Activated naive CD4-positive, alpha-beta T cell (primary cell): ENCODE measurements at places on chromosomes 1 and 21.
A peak's percentile ranks its signal among the peaks of the same experiment; 100 is the strongest.

- no peak for DNase-seq
Observed at GRCh38 chr1:42319871-42320484, 15.1 kb downstream of the FOXJ3 start.

DNA sequence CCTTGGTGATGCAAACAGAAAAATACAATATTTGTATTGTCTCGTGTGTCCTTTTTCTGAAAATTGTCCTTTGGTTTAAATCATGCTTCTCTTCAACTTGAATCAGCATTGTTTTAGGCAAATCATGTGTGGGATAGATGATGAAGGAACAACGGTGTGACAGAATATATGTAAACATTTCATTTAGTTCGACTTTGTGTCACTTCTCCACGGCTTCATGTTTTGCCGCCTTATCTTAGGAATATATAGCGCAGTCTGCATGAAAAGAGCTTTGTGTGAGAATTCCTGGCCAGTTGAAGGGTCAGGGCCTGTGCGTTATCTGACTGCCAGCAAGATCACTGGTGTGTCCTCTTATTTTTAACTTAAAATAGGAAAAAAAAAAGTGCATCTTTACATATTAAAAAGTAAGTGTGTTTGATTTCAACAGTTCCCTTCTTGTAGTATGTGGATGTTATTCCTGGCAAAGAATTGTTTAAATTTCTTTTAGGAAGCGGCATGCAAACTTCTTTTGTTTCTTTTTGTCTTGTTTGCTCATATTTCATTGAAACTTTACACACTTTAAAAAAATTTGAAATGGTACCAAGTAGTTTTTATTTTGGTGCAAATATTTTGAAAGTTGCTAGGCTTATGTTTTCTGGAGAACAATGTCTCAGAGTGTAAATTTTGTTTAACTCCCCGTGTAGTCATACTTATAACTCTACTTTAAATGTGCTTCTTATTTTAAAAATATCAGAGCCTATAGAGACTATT, 465.2 kb downstream of the USP25 start:
- no peak for DNase-seq

DNA sequence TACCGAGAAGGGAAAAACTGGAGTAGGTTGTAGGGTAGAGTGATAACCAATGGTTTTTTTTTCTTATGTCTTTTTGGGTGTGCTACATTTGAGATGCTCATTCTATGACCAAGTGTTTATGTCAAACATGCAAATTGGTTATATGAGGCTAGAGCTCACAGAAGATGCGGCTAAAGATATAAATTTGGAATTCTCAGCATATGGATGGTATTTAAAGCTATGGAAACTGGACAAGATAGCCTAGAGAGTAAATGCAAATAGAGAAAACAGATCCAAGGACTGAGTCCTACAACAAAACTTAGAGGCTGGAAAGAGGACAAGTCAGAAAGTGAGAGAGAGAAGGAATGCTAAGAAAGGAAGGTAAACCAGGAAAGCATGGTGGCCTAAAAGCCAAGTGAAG, 7.4 kb downstream of the GDAP2 start:
- no peak for DNase-seq

DNA sequence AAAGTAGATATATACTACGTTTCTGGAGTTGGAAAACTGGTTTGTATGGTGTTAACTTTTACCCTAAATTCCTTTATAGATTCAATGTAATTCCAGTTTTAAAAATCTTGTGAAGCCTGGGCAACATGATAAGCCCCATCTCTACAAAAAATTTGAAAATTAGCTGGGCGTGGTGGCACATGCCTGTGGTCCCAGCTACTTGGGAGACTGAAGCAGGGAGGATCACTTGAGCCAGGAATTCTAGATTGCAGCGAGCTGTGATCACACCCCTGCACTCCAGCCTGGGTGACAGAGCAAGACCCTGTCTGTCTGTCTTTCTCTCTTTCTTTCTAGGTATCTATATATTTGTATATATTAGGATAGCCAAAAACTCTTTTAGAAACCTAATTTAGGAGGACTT, 141.9 kb downstream of the CLEC20A start:
- no peak for DNase-seq

- DNase-seq, result no peak
Observed at GRCh38 chr1:204418174-204419063, 6.8 kb upstream of the PPP1R15B start.

DNA sequence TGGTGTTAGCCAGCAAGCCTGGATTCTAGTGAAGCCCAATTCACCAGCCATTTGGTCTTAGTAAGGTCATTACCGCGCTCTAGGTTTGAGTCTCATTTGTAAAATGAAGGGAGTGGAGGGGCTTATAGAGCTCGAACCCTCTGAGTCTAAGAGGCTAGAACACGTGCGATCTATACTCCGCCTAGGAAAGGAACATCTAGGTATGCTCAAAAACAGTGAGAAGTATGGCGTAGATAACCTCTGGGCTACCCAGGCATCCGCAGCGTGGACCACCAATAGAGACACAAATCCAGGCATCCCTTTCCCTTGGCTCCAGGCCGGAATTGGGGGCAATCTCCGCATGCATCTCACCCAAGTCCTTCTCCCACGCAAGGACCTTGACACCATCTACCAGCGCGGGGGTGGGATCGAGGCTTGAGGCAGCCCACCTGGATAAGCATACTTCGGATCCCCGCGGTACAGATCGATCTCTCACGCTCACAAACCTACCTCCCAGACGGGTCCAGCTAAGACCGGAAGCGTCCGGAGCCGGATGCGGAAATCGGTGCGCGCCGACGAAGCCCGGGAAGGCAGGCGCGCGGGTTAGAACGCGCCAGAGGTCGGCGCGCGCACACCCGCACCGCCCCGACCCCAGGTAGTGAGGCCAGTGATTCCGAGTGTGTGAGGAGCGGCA, at the start of gene METTL25B:
Gene METTL25B (plus strand): TSS at position 544 of the 673 bp plus-strand sequence. CDS start 636 bp downstream, outside the sequence.
- DNase-seq, result peak; percentile 52
